Lung (tissue), 17 donors: ENCODE measurements at places on chromosomes 11 and 22.

- DNase-seq = no peak
These were observed 1049.1 kb downstream of the BRD1 start for GRCh38 chr22:48778308-48779195.

GRCh38 chr11:107043242-107044006 is 25.1 kb upstream of the GUCY1A2 start:
- DNase-seq = peak; percentile 72

GRCh38 chr11:86386746-86387145 is 12.1 kb downstream of the CCDC81 start:
- DNase-seq = no peak

- DNase-seq = peak; percentile 73
These were observed 24.3 kb upstream of the ADSL start for GRCh38 chr22:40322021-40322420.

DNA sequence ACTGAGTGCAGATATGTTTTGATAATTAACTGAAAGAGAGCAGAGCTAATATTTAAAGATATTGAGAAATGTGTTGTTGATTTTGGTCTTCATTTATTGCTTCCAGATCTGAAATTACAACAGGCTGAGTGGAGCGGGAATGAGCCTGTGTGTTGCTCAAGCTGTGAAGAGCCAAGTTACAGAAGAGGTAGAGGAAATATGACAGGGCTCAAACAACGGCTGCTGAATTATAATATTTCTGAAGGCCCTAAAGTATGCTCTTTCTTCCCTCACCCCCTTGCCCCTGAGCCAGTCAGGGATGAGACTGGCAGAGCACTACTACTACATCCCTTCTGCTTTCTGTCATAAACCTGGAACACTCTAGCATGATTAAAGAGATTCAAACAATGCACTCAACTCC is 115.6 kb downstream of the FANCF start:
- DNase-seq = no peak

- no peak for DNase-seq
These were observed 5.8 kb upstream of the MADD start for GRCh38 chr11:47264119-47264518.

DNA sequence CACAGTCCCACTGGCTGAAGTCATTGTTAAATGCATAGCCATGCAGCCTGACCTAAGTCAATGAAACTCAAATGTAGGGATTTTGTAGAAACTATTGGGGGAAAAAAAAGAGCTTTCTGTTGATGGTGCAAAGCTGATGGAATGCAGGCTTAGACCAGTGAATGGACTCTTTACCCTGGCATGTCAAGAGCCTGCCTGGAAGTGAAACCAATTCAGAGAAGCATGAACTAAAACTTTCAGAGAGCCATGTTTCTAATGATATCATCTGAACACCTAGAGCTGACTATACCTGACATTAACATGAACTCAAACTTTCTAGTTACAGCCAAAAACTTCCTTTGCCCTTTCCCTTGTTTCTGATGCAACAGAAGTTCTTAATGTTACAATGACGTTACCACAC is 89.0 kb downstream of the APIP start:
- peak; percentile 16 for DNase-seq

GRCh38 chr22:30591191-30591587 is 521 bp downstream of the PES1 start:
- DNase-seq = no peak

GRCh38 chr11:15821451-15821850 is 534.9 kb downstream of the SOX6 start:
- no peak for DNase-seq

GRCh38 chr11:94049351-94049750 is 28.2 kb downstream of the HEPHL1 start:
- DNase-seq = no peak

DNA sequence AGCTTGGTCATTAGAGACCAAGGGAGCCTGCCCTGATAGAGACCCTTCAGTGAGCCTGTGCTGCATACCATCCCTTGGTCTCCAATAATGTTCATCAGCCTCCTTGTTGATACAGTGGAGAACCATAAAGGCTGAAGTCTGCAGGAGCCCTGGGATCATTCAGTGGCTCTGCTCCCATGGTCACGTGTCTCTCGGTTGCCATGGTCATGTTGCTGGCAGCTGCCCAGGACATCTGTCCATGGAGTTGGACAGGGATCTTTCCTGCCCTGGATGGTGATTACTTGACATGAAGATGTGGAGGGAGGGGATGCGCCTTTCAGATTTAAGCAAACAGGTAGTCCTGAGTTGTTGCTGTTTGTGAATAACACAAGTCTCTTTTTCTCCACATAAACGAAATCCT is 38.2 kb downstream of the CYB5R2 start:
- DNase-seq = no peak

DNA sequence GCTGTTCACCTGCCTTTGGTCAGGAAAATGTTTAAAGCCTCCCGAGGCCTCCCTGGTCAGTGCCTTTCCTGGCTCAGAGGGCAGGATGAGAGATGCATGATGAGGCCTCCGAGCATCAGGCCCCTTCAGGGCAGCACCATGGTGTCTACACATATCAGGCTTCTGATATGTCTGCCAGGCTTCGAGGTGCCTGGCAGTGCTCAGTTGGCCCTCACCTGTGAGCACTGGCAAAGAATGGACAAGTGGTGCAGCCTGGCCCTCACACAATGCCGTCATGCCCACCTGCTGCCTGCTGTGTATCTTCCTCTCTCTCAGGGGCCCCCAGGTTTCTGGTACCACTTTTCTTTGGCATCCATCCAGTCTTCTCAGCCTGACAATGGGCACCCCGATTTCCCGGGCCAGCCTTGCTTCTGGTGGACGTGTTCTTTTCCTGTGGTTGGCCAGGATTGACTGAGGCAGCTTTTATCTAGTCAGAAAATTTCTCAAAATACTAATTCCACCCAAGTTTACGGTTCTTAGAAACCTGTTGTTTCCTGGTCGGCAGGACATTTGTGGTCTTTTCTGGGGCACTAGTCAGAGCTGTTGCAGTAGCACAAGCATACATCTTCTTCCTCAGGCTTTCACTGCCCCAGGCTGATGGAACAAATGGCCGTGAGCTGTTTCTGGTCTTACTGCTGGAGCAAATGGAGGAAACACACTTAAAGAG is 76.8 kb upstream of the SUSD2 start:
- DNase-seq = no peak

DNA sequence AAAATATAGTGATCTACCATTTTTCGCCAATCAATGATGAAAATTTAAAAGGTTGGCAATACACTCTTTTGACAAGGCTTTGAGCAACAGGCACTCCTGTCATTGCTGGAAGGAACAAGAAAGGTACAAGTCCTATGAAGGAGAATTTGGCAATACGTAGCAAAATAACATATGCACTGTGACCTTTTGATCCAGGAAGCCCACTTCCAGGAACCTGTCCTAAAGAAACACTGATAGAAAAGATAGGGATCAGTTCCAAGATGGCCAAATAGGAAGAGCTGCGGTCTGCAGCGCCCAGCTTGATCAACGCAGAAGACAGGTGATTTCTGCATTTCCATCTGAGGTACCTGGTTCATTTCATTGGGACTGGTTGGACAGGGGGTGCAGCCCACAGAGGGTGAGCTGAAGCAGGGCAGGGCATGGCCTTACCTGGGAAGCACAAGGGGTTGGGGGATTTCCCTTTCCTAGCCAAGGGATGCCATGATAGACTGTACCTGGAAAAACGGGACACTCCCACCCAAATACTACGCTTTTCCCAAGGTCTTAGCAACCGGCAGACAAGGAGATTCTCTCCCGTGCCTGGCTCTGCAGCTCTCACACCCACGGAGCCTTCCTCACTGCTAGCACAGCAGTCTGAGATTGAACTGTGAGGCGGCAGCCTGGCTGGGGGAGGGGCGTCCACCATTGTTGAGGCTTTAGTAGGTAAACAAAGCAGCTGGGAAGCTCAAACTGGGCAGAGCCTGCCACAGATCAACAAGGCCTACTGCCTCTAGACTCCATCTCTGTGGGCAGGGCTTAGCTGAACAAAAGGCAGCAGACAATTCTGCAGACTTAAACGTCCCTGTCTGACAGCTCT is 69.7 kb upstream of the GALNT18 start:
- DNase-seq = no peak

DNA sequence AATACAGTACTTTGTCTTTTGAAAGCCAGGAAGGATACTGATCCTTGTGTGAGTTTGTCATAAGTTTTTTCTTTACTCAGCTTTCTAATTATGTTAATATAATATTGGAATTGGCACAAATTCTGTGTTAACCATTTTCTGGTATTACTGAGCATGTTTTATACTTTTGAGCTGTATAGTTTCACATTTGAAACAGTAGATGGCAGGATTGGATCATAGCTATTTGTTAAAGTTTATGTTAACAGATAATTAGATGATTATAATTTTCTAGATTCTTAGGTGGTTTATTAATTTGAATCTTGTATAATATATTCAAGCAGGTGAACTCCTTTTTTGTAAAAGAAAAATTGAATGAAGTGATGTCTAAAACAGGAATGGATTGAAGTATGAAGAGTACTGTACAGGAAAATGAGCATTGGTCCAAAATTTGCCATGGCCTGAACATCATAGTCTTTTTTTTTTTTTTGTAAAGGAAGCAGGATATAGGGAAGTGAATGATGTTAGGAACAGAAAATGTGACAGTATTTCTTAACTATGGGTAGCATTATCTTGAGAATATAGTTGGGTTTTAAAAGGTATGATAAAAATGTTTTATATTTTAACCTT is 102.0 kb downstream of the CYP2R1 start:
- DNase-seq = no peak

DNA sequence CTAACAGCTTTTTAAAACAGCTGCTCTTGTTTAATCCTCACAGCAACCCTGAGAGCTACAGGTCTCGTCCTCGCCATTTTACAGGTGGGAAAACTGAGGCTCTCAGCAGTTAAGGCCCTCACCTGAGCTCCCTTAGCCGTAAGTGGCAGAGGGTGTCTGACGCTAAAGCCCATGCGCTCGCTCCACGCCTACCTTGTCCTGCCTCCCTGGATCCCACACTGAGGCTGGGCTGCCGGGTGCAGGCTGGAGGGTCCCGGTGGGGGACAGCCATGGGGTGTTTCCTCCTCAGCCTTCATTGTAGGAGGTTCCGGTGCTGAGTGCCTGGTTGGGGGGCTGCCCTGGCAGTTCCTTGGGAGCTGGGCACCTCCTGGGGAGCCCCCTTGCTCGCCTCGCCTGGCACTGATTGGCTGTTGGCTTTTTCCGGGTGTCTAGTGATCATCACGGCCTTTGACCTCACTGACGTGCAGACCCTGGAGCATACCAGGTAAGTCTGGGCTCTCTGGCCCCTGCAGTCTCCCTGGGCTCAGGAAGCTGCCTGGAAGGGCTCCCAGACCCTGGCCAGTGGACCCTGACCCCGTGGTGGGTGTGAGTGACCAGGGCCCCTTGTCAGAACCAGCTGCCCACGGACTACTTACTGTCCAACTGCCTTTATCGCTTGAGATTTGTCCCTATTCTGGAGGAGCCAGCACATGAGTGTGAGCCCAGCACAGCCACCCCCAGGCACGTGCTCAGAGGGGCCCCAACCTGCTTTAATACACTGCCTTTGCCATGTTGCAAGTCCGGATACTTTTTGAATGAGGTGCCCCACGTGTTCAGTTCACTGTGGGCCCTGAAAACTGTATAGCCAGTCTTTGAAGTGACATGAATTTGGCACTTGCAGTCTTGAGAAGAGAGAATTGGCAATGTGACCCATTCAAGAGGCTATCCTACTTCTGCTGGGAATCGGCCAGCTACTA is 12.6 kb downstream of the RAB36 start:
- no peak for DNase-seq

DNA sequence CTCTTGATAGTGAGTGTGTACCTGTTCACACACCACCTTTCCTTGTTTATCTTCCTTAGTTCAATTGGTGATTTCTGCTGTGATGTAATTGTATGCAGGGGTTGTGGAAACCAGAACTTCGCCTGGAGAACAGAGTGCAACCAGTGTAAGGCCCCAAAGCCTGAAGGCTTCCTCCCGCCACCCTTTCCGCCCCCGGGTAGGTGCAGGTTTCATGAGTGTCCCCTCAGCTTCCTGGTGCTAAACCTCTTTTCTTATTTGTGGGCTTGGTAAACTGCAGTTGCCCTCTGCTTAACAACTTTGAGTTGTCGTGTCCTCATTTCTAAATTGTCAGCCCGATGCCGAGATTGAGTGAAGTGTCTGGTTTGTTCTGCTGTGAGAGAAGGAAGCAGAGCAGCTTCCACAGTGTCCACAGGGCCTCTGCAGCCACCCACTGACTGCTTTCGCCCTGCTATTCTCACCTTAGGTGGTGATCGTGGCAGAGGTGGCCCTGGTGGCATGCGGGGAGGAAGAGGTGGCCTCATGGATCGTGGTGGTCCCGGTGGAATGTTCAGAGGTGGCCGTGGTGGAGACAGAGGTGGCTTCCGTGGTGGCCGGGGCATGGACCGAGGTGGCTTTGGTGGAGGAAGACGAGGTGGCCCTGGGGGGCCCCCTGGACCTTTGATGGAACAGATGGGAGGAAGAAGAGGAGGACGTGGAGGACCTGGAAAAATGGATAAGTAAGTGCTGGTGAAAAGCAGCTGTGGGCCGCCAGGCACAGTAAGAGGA is 7.1 kb upstream of the GAS2L1 start:
- no peak for DNase-seq

DNA sequence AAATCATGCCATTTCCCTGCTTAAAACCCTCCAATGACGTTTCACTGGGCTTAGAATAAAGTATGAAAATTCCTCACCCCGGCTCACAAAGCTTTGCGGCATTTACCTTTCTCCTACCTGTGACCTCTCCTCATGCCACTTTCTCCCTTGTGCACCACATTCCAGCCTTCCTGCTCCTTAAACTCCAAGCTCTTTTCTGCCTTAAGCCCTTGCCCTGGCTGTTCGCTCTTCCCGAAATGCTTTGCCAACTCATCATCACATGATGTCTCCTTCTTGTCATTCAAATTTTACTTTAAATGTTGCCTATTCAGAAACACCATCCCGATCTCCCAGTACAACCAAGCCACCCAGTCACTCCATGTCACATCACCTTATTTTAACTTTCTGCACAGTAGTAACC is 2.0 kb downstream of the PLEKHA7 start:
- DNase-seq = no peak

DNA sequence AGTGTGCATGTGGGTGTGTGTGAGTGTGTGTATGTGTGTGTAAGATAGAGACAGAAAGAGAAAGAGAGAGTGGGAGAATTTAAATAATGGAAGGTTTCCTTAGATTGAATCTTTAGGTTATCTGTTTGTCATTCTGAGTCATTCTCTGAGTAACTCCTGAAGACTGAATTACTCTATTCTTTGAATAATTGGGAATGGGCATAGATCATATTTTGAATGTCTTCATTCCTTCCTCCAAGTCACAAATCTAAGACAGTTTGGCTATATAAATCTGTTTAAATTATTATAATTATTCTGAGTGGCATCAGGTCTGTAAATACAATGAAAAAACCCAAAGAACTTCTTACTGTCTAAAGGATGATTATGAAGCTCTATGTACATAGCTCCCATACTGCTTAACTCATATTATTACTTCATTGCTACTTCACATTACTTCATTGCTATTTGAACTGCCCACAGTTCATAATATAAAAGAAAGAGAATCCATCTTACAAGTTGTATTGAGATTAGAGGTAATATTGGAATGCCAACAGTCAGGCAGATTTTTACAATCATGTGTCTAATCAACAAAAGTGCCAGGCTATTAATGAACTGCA is 346.6 kb upstream of the CCDC179 start:
- DNase-seq = no peak
